ENCODE measurements at places on chromosomes 7 and 10.

GRCh38 chr10:112497347-112497950 lies 50.4 kb downstream of the VTI1A start:
- DNase-seq: no peak

GRCh38 chr10:16732376-16732775 lies 84.8 kb downstream of the RSU1 start:
- DNase-seq: no peak

DNA sequence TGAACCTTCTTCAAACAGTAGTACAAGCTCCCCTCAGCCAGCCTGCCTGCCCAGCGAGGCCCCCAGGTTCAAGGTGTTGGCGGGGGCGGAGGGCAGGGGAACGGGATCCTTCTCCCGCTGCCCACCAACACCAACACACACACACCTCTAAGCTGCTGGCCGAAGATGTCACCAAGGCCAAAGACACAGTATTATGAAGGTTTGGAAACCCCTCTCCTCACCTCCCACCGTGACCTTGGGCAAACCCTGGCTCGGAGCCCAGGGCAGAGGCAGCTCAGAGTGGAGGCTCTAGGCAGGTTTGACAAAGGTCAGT lies 49.4 kb upstream of the GTF2IRD1 start:
- DNase-seq: no peak

GRCh38 chr10:97564776-97565175 lies 7.8 kb upstream of the ANKRD2 start:
- DNase-seq: no peak

DNA sequence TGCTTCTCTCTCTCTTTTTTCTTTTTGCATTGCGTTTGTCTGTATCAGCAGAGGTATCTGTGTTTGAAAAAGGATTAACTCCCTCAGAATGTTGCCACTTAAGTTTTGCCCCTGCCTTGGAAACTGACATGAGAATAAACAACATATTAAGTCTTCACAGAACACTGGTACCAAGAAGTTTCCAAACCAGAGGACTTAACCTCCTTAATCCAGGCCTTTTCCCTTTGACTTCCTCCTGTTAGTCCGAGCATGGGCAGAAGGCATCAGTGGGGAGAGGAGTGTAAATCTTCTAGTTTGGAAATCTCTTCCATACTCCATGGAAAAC lies 681.4 kb downstream of the LRMDA start:
- DNase-seq: no peak

DNA sequence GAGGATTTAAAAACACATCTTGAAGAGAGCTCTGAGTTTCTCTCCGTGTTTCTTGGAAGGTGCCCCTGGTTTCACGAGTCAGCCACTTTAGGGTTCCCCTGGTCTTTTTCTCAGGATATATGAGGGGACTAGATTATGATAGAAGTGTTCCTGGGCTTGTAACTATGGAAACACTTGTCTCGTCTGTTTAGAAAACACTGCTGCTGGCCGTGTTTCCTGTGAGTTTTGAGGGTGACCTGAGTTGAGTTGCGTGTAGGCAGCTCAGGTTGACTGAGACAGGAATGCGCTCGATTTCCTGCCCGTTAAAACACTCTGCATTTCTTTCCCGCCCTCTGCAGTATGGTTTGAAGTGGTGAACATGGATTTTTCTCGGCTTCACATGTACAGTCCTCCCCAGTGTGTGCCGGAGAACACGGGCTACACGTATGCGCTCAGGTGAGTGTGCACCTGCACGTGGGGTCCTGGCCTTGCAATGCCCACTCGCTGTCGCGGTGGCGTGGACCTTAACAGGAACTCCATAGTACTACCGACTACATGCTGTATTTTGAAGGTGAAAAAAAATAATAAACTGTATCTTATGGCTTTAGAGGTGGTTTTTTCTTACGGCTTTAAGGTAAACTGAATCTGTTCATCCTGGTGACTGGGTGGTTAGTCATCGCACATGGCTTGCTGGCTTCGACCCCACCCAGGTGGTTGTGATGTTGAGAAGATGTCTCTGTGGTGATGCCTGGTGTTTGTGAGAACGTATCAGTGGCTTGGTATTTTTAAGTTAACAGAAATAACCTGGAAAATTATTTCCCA lies at the start of gene SUN1:
SUN1 (plus strand) TSS at position 310 of the 801 bp plus-strand sequence; CDS start at position 359, 49 bp downstream.
- peak; percentile 42 for DNase-seq

GRCh38 chr10:131746241-131746711 lies 154.5 kb upstream of the PPP2R2D start:
- no peak for DNase-seq

DNA sequence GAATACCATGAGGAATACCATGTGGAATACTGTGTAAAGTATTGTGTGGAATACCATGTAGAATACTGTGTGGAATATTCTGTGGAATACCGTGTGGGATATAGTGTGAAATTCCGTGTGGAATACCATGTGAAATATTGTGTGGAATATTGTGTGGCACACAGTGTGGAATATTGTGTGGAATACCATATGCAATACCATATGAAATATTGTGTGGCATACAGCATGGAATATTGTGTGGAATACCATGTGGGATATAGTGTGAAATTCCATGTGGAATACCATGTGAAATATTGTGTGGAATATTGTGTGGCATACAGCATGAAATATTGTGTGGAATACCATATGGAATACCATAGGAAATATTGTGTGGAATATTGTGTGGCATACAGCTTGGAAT lies 135.1 kb upstream of the CHST15 start:
- DNase-seq: no peak

DNA sequence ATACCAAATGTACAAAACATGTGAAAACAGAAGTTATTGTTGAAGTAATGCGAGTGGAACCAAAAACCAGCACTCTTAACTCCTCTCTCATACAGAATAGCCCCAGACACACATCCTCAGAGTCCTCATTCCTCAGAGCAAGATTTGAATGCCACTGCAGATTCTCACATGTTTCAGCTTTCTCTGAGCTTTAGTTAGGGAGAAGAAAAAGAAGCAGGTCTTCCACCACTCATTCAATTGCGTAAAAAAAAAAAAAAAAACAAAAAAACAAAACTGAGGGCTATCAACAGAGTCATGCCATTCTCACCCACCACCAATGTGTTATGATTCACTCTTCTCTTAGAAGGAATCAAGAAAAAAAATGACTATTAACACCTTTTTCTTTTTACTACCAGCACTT lies 287.7 kb downstream of the IPMK start:
- no peak for DNase-seq

DNA sequence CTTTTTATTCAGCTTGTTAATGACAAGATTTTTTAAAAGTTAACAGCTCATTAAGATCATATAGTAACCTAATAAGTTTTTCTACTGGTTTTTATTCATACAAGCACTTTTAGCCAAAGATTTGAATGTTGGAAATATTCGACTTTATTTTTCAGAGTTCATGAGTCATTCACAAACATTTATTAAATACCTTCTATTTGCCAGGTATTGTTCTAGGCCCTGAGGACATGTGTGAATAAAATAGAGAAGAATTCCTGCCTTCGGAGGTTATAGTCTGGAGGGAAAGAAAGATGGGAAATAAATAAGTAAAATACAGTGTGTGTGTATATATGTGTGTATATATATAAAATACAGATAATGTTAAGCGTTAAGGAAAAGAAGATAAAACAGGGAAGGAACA lies 31.5 kb downstream of the BTAF1 start:
- DNase-seq: no peak

All from stimulated activated CD4-positive, alpha-beta T cell treated with anti-CD3 and anti-CD28 coated beads, Interleukin-1b, Interleukin-23, amount 100 ng/mL, for 1 hour (primary cell).